ENCODE measurements at places on chromosomes 13 and 19.

DNA sequence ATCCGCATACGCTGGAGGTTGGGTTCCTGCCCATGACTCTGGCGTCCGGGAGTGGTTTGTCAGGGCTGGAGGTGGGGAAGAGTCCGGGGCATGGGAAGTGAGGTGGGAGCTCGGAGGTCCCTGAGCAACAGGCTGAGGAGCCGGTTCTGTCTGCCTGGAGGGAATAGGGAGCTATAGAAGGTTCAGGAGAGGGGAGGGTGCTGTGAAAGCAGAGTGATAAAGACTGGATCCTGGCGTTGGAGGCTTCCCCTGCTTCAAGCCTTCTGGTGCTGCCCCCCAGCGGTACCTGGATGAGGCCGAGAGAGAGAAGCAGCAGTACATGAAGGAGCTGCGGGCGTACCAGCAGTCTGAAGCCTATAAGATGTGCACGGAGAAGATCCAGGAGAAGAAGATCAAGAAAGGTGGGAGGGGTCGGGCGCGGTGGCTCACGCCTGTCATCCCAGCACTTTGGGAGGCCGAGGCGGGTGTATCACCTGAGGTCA lies 2.6 kb downstream of the HMG20B start:
- no peak for DNase-seq

DNA sequence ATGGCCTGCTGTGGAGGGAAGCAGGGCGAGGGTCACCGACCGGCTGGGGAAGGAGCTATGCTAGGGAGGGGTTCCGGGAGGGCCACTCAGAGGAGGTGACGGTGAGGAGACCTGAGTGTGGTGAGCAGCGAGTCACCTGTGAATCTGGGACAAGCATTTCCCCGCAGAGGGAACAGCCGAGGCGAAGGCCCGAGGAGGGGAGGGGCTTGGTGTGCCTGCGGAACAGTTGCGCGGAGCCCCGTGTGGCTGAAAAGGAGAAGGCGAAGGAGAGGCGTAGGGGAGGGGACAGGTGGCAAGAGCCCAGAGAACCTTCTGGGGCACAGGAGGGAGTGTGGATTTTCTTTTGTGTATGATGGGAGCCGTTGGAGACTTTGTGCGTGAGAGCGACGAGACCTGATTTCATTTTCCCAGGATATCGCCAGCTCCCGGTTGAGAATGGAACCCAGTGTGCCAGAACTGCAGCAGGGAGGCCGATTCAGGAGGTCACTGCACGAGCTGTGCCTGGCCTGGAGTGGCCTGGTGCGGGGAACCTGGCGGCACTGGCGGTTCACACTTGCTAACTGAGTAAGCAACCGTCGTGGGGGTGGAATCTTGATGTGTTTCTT lies 117.7 kb upstream of the ZNF507 start:
- no peak for DNase-seq

DNA sequence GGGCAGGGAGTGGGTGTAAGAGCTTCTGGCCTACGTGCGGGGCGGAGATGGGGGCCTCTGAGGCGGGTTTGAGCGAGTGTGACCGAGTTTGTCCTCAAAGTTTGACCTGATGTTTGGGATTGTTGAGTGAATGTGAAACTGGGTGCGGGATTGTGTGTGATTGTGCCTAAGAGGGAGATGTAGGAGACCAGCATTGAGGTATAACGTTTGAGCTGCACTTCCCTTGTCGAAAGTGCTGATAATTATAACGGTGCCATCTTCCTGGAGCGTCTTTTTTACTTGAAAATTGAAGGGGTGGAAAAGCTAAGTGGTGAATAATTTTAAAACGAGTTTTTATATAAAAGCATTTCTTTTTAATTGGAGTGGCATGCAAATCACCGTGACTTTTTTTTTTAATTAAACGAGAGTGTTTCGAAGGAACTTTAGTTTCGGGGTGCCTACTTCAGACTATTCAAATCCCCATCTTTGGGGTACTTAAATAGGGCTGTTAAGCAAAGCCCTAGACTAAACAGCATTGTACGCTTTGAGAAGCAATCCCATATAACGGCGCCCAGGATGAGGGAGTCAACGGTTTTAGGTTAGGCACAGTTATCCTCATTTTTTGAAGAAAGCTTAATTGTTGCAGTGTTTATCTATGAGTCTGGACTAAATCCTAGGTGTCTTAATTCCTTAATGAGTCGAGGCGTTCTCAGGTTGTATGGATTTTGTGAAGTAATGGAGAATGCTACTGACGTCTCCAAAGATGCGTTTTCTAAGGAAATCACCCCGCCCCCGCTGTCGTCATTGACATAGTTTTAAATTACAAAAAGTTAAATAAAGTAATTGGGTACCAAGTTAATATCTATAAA lies 594 bp downstream of the ZNF146 start:
- no peak for DNase-seq

DNA sequence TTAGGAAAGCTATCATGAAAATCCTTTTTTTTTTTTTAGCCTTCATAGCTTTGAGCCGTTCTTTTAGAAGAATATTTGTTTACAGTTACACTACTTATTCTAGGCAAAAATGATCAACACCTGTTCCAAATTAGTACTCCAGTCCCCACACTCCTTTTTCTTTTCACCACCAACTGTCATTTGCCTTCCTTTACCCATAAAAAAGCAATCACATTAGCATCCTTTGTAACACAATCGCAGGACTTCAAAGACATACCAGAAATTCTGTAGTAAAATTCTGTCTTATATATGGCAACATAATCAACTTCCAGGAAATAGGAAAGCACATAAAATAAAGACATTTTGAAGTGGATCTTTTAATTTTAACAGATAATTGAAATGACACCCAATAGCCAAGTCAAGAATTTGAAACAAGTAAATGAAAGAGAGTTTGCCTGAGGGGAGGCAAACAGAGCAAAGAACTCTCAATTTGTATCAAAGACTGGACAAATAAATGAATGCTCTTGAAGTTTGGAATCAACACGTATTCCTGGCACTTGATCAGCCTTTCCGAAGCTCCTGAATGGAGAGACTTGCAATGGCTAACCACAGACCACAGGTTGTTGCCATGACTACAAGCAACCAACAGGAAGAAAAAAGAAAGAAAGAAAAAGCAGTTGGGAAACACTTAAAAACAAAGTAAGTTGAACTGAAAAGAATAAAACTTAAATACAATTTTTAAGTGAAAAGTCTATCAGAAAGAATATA lies 206.8 kb downstream of the PCDH9 start:
- DNase-seq, result peak; percentile 4

DNA sequence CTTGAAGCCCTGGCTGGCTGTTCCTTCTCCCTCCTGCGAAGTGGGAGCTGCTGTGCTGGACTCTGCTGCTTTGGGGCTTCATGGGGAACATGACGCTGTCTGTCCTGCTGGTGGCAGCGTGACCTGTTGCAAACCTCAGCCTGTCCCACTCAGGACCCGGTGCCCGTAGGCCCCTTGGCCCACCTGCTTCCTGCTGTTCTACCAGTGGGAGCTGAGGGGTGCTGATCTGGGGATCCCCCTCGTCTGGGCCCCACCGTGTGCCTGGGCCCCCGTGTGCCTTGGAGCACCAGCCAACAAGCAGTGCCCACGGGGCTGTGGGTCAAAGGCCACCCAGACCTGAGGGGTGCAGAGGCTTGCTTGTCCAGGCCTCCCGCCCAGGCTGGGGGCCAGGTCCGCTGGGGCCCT lies 5.3 kb downstream of the SPPL2B start:
- DNase-seq, result no peak

GRCh38 chr13:79912403-79912802 lies 428.5 kb downstream of the SPRY2 start:
- no peak for DNase-seq

GRCh38 chr13:106560821-106561220 lies 7.1 kb downstream of the ARGLU1 start:
- no peak for DNase-seq

DNA sequence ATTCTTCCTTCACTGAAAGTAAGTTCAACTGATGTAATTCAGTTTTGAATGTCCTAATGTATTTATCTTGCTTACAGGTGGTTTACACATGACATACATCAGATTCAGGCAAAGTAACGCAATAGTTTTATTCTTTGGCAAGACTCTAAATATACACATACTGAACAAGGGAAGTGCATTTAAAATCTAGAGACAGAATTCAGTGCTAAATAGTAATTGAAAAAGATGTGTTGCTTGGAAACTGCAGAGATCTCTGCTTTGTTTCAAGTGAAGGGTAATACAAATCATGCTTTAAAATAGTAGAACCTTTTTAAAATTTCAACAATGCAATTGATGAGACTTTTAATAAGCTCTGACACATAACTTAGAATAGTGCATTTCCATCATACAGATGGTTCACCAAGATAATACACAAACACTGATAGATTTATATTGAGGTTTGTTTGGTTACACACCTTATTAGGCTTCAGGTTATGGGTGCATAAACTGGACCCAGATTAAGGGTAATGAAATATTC lies 581.0 kb upstream of the MIR17HG start:
- DNase-seq, result no peak

DNA sequence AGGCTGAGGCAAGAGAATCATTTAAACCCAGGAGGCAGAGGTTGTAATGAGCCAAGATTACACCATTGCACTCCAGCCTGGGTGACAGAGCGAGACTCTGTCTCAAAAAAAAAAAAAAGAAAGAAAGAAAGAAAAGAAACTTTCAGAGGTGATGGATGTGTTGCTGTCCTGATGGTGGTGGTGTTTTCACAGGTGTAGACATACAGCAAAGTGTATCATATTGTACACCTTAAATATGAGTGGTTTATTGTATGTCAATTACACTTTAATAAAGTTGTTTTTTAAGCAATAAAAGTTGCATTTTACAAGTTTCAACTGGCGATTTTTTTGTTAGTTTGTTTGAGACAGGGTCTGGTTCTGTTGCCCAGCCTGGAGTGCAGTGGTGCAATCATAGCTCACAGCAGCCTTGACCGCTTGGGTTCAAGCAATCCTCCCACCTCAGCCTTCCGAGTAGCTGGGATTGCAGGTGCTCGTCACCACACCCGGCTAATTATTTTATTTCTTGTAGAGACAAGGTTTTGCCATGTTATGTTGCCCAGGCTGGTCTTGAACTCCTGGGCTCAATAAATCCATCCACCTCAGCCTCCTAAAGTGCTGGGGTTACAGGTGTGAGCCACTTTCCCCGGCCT lies 13.5 kb upstream of the INSR start:
- DNase-seq, result no peak

- no peak for DNase-seq
These were observed 33.8 kb downstream of the ZNF44 start for GRCh38 chr19:12260861-12261260.

GRCh38 chr19:7790416-7790815 lies 27.4 kb downstream of the CLEC4M start:
- no peak for DNase-seq

- DNase-seq, result peak; percentile 72
These were observed 7.2 kb downstream of the RNU6-9 start for GRCh38 chr19:900302-901111.

GRCh38 chr13:19067767-19068166 lies 113.9 kb downstream of the TUBA3C start:
- no peak for DNase-seq

- peak; percentile 37 for DNase-seq
These were observed 59.7 kb downstream of the SPATA13 start for GRCh38 chr13:24220086-24220703.

GRCh38 chr13:80590551-80590950 lies 249.6 kb upstream of the SPRY2 start:
- no peak for DNase-seq

DNA sequence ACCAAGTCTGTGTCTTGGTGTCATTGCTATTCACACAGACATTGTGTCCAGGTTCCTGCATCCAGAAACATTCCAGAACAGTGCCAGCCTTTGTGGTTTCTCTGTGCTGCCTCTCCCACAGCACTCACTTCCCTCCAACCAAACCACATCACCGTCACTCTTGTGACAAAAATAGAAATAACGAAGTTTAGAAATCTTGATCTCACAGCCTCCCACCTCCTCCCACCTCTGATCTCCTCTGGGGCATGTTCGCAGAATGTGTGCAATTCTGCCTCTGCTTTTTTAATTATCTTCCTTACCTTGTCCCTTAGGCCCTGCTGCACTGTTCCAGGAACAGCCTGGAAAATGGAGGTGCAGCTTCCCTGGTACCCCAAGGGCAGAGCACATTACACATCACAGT lies 8.7 kb upstream of the SERPINE3 start:
- no peak for DNase-seq

- no peak for DNase-seq
These were observed 34.4 kb downstream of the LMO7 start for GRCh38 chr13:75670496-75670895.

GRCh38 chr13:63693696-63694095 lies 2278.0 kb upstream of the PCDH20 start:
- DNase-seq, result no peak

GRCh38 chr19:20669263-20669662 lies 7.9 kb upstream of the ZNF626 start:
- no peak for DNase-seq

DNA sequence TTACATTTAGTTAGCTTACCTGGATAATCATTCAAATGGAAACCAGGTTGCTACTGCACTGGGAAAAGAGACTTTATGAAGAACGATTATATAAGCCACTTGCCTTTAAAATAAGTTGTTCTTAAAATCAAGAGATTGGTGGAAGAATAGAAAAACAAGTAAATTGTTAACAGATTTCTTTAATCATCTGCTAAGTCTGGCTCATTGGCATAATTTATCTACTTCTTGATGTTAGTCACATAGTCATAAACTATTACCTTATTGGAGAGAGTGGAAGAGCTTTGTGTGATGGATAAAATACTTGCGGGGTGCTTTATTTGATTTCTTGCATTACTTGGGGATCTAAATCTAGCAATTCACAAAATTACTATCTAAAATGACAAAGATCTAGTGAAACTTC lies 6.8 kb downstream of the LSM14A start:
- no peak for DNase-seq

DNA sequence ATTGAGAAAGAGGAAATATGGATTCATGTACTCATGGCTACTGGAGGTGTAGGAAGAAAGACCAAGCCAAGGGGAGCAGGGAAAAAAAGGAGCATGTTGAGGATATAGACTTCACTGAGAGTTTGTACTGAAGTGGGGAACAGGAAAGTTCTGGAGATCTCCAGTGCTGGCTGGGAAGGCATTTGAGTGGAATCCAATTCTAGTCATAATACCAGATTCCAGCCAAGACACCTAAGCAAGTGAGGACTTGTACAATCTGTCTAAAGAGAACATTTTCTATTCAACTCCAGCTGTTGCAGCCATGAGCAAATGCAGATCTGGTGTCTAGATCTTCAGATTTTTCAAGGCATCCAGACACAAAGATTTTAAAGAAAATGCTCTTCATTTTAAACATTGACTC lies 412.5 kb downstream of the OXGR1 start:
- DNase-seq, result no peak

DNA sequence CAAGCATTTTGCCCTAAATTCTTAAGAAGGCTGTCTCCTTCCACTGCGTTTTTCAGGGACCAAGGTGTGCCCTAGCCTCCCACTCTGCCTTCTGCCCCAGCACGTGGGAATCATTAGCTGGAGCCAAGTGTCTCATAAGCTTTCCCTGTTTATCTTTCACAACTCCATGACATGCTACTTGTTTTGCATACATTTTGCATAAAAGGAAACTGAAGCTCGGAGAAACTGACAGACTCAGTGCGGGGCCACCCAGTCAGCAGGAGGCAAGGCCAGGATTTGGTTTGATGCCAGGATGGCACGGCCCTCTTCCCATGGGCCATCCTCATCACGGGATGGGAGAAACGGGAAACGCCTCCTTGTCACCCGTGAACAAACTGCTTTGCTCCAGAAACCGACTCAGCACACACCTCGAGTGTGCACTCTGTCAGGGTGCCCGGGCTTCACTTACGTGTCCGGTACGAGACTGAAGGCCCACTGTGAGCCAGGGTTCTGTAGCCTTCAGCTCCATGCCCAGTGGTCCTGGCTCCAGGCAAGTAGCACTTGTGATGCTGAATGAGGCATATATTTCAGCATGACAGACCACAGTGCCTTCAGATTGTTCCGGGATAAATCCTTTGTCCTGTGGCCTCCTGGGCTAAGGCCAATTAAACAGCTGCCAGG lies 9.6 kb downstream of the CEBPA start:
- DNase-seq, result peak; percentile 67

Measured in H54 (cell line).